ENCODE measurements at places on chromosomes 7 and 10.

GRCh38 chr10:49297818-49298670 is 926 bp upstream of the C10orf71 start:
- peak; percentile 45 for DNase-seq

- no peak for DNase-seq
Measured at GRCh38 chr10:31087851-31088250, 56.2 kb upstream of the ZNF438 start.

- no peak for DNase-seq
Measured at GRCh38 chr10:101215397-101216206, 13.7 kb downstream of the LBX1 start.

DNA sequence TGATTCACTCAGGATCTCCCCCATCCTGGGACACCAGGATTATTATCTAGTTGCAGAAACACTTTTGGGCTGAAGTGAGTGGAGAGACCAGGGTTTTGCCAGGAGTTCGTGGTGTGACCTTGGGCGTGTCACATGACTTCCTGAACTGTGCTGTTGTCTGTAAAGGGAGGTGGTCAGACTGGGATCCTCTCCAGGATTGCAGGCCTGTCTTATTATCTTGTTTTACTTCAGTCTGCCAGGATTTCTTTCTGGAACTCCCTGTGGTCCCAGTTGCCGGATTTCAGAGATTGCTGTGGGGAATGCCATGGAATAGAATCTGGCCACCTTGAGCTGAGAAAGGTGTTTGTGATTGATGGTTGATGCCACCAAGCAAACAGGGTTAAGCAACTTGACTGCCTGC is 35.8 kb downstream of the CRCP start:
- DNase-seq: peak; percentile 61

- peak; percentile 54 for DNase-seq
Measured at GRCh38 chr10:70461397-70462348, 16.9 kb upstream of the PALD1 start.

DNA sequence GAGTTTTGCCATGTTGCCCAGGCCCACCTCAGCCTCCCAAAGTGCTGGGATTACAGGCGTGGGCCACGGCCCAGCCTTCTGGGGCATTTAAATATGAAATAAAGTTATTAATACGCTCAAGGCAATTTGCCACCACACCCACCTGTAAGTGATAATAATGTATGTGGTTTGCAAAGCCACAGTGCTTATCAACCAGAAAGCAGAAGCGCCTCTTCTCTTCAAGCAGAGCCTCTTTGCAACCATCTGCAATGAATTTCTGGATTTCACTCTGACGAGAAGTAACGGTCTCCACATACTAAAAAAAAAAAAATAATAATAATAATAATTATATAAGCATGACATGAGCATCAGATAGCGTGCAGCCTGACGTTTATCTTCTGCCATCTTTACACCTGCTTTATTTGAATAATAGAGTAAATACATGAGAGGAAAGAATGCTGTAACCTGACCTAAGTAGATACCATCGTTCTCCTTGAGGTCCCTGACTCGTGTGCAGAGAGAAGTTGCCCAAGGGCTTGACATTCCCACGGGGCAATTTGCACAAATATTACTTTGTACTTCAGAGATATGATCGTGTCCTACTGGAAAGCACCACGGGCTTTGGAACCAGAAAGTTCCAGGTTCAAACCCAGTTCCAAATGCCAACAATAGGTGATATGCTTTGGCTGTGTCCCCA is 34.0 kb downstream of the BRI3 start:
- DNase-seq: no peak

All from left ventricle myocardium inferior (tissue), 1 donor.